ENCODE measurements at places on chromosomes 1 and 21. TPM values are rescaled to one million over a fixed set of nuclear protein-coding genes. Genes with fewer than 3 reads are reported as not detected.

- H3K4me3 ChIP-seq: no peak overlapping the region
- no peak for DNase-seq
- no peaks in the 10 kb centered on the region for H3K36me3 ChIP-seq
- no peaks in the 10 kb centered on the region for H3K27me3 ChIP-seq
- no peak overlapping the region for H3K27ac ChIP-seq
Observed at GRCh38 chr1:175417316-175417715, 224.7 kb upstream of the KIAA0040 start.

GRCh38 chr1:207321790-207322645 is 540 bp downstream of the CD55 start:
- peaks cover 7% of the 10 kb centered on the region for H3K4me1 ChIP-seq
- H3K27ac ChIP-seq: peak overlapping the region; percentile 76
- no peaks in the 10 kb centered on the region for H3K27me3 ChIP-seq
- H3K4me3 ChIP-seq: peak overlapping the region; percentile 77
- no peaks in the 10 kb centered on the region for H3K36me3 ChIP-seq

DNA sequence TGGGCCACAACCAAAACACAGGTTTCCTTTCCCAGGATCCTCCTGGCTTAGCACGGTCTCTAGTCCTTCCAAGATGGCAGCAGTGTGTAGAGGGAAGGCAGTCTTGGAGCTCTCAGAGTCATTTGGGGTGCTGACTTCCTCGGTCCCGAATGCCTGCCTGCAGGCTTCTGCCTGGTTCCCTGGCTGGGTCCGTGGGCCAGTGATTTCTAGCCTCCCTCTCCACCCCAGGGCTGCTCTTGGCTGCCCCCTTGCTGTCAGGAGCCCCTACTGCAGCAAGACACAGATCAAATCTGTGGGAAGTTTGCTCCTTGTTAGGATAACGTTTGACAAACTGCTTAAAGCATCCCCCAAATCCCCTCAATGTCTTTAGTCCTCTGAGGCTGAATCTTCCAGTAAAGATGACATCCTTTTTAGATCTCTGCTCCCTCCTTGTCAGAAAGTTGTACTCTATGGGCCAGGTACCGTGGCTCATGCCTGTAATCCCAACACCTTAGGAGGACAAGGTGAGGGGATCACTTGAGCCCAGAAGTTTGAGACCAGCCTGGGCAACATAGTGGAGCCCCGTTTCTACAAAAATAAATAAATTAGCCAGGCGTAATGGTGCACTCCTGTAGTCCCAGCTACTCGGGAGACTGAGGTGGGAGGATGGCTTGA is 272.5 kb downstream of the RRAGC start:
- no peaks in the 10 kb centered on the region for H3K27me3 ChIP-seq
- DNase-seq: no peak
- no peaks in the 10 kb centered on the region for H3K36me3 ChIP-seq
- no peak overlapping the region for H3K4me3 ChIP-seq
- no peaks in the 10 kb centered on the region for H3K4me1 ChIP-seq

GRCh38 chr1:28112388-28113241 is 24.2 kb upstream of the EYA3 start:
- no peaks in the 10 kb centered on the region for H3K36me3 ChIP-seq
- H3K4me3 ChIP-seq: no peak overlapping the region
- H3K4me1 ChIP-seq: peaks cover 20% of the 10 kb centered on the region
- H3K27me3 ChIP-seq: no peaks in the 10 kb centered on the region
- DNase-seq: peak; percentile 64

The PPIAL4G gene
- not detected for total RNA-seq

GRCh38 chr1:186518395-186518794 is 57.5 kb upstream of the PDC start:
- H3K36me3 ChIP-seq: no peaks in the 10 kb centered on the region
- no peaks in the 10 kb centered on the region for H3K27me3 ChIP-seq
- no peak overlapping the region for H3K27ac ChIP-seq
- no peaks in the 10 kb centered on the region for H3K4me1 ChIP-seq
- DNase-seq: no peak
- no peak overlapping the region for H3K4me3 ChIP-seq

The SV2A gene
- 6.8 TPM for total RNA-seq

DNA sequence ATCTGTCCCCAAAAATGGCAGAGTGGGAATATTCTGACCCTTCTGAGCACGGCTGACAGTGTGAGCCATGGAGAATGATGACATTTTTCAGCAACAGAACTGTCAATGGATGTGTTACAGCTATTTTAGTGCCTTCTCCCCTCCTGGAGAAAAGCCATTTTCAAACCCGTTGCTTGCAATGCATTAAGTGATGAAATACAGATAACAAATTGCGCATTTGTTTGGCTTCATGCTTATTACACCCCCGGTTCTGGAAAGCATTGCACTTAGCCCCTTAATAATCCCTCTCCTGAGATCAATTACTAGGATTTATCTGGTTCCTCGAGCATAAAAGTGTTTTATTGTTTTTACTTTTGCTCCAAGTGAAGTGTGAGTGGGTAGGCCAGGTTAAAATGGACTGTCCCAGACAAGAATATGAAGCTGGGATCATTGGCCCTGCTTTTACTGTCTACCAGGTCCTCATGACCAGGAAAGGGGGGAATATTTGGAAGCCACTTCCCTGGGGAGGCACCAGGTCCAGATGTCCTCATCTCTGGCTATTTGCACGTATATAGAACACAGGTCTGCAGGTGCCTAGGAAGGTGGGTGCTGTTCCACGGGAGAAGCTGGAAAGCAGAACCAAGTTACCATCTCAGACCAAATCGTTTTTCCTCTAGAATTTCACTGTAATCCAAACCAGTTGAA is 37.5 kb upstream of the HHAT start:
- no peak overlapping the region for H3K4me3 ChIP-seq
- H3K4me1 ChIP-seq: peaks cover 18% of the 10 kb centered on the region
- DNase-seq: no peak
- H3K27me3 ChIP-seq: peaks cover 18% of the 10 kb centered on the region

The EDN2 gene
- total RNA-seq: not detected

- no peaks in the 10 kb centered on the region for H3K36me3 ChIP-seq
- H3K4me1 ChIP-seq: no peaks in the 10 kb centered on the region
- DNase-seq: no peak
- H3K27me3 ChIP-seq: no peaks in the 10 kb centered on the region
- H3K27ac ChIP-seq: no peak overlapping the region
- H3K4me3 ChIP-seq: no peak overlapping the region
Observed at GRCh38 chr1:6917067-6917466, 131.8 kb downstream of the CAMTA1 start.

The TSSK3 gene
- total RNA-seq: 0.87 TPM

The CDA gene
- not detected for total RNA-seq

The GJA4 gene
- not detected for total RNA-seq

DNA sequence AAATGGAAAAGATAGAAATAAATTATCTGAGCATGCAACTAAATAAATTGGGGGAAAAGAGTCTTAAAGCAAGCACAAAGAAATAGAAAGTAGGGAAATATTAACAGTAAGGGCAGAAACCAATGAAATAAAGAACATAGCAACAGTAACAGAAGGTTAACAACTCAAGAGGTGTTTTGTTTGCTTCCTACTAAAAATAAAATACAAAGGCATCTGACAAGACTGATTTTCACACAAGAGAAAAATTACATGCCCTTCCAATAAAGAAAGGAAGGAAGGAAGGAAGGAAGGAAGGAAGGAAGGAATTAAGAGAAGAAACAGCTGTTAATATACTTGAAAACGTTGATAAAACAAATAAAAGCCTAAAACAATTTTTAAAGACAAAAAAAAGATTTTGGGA is 240.2 kb downstream of the SEC16B start:
- no peak for DNase-seq
- H3K4me1 ChIP-seq: no peaks in the 10 kb centered on the region
- H3K4me3 ChIP-seq: no peak overlapping the region
- H3K27me3 ChIP-seq: no peaks in the 10 kb centered on the region

The CIART gene
- total RNA-seq: 6.3 TPM

GRCh38 chr21:34962586-34963222 is 86.4 kb downstream of the RUNX1 start:
- peaks cover 17% of the 10 kb centered on the region for H3K4me1 ChIP-seq
- DNase-seq: no peak
- H3K27ac ChIP-seq: no peak overlapping the region
- H3K36me3 ChIP-seq: no peaks in the 10 kb centered on the region
- H3K27me3 ChIP-seq: no peaks in the 10 kb centered on the region

GRCh38 chr1:40036574-40036973 is 4.0 kb upstream of the CAP1 start:
- peak overlapping the region; percentile 24 for H3K27ac ChIP-seq
- no peaks in the 10 kb centered on the region for H3K36me3 ChIP-seq
- peaks cover 24% of the 10 kb centered on the region for H3K4me1 ChIP-seq
- H3K27me3 ChIP-seq: no peaks in the 10 kb centered on the region
- no peak overlapping the region for H3K4me3 ChIP-seq

The BSDC1 gene
- 73.1 TPM for total RNA-seq

The PEX14 gene
- total RNA-seq: 23.1 TPM

- H3K27ac ChIP-seq: no peak overlapping the region
- H3K36me3 ChIP-seq: no peaks in the 10 kb centered on the region
- peaks cover 3% of the 10 kb centered on the region for H3K27me3 ChIP-seq
Observed at GRCh38 chr1:175182201-175182746, 10.3 kb downstream of the KIAA0040 start.

GRCh38 chr1:83829106-83829505 is 169.8 kb downstream of the TTLL7 start:
- H3K4me1 ChIP-seq: no peaks in the 10 kb centered on the region
- H3K36me3 ChIP-seq: no peaks in the 10 kb centered on the region
- no peak for DNase-seq
- H3K4me3 ChIP-seq: no peak overlapping the region
- H3K27me3 ChIP-seq: no peaks in the 10 kb centered on the region

- no peaks in the 10 kb centered on the region for H3K36me3 ChIP-seq
- no peak overlapping the region for H3K4me3 ChIP-seq
- no peak for DNase-seq
- no peaks in the 10 kb centered on the region for H3K27me3 ChIP-seq
Observed at GRCh38 chr1:194717334-194717733, 1530.9 kb upstream of the B3GALT2 start.

GRCh38 chr1:159839116-159839849 is 12.6 kb downstream of the SLAMF8 start:
- no peaks in the 10 kb centered on the region for H3K4me1 ChIP-seq
- H3K4me3 ChIP-seq: no peak overlapping the region
- H3K27ac ChIP-seq: no peak overlapping the region
- no peaks in the 10 kb centered on the region for H3K27me3 ChIP-seq

DNA sequence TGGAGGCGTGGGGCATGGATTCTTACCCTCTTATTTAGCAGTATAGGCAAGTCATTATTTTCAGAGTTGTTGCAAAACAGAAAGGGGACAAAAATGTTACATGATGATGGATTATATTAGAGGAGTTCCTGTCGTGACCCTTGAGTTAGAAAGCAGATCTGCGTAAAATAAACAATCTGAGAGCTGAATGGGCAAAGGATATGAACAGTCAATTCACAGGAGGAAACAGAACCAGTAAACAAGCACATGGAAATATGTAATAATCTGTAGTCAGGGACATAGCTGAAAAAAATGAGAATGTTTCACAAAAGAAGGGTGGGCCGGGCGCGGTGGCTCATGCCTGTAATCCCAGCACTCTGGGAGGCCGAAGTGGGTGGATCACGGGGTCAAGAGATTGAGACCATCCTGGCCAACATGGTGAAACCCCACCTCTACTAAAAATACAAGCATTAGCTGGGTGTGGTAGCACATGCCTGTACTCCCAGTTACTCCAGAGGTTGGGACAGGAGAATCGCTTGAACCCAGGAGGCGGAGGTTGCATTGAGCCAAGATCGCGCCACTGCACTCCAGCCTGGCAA is 20.9 kb downstream of the RCAN1 start:
- peaks cover 4% of the 10 kb centered on the region for H3K4me1 ChIP-seq
- no peak overlapping the region for H3K4me3 ChIP-seq
- DNase-seq: no peak
- no peaks in the 10 kb centered on the region for H3K36me3 ChIP-seq
- H3K27me3 ChIP-seq: no peaks in the 10 kb centered on the region

DNA sequence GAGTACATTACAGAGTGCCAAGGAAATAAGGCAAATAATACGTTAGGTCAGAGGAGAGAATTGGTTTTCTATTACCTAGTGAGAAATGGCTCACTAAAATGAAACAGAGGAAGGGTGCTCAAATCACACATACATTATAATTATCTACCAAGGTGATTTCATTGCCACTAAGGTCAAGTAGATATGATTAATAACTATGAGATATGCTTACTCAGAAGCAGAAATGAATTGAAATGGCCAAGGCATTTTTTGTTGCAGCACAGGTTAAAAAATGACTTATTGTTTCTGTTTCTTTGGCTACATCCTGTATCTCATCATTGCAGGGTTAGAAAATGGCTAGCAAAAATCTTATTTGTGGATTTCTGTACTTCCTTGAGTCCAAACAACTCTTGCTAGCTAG is 154.5 kb upstream of the GORAB start:
- H3K36me3 ChIP-seq: no peaks in the 10 kb centered on the region
- no peak for DNase-seq
- no peaks in the 10 kb centered on the region for H3K4me1 ChIP-seq
- H3K27me3 ChIP-seq: no peaks in the 10 kb centered on the region
- no peak overlapping the region for H3K4me3 ChIP-seq

DNA sequence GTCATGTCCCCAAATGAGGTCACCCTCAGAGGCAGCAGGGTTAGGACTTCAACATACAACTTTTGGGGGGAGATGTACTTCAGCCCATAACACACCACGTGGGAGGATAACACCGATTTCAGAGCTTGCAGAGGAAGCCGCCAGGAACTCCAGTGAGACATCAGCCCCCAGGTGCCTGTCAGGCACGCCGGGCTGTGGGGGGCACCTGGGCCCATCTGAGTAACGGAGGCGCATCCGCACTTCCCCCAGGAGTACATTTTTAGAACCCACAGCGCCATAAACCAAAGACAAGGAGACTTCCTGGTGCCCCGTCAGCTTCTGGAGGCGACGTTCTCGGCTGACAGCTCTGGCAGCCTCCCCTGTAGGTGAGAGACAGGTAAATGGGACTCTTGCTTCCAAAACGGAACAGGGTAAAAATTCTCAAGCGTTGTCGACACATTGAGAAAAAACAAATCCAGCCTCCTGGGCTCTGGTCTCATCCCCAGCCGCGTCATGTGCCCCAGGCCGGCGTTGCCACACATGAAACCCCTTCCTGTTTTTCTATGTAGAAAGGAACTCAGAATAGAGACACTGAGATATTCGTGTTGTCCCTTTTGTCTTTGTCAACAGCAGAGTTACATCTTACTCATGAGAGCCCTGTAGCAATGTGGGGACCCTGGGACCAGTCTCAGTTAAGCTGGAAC is 93.3 kb downstream of the PDE9A start:
- no peak for DNase-seq
- peaks cover 31% of the 10 kb centered on the region for H3K27me3 ChIP-seq
- no peak overlapping the region for H3K4me3 ChIP-seq
- H3K36me3 ChIP-seq: no peaks in the 10 kb centered on the region
- H3K4me1 ChIP-seq: no peaks in the 10 kb centered on the region

- H3K4me1 ChIP-seq: no peaks in the 10 kb centered on the region
- no peak overlapping the region for H3K27ac ChIP-seq
- DNase-seq: no peak
- peaks cover 9% of the 10 kb centered on the region for H3K27me3 ChIP-seq
- no peak overlapping the region for H3K4me3 ChIP-seq
Observed at GRCh38 chr1:151923422-151923821, 14.1 kb upstream of the THEM4 start.

All from astrocyte (in vitro differentiated cells and primary cell).